ENCODE measurements at places on chromosomes 7 and 10. TPM values are rescaled to one million over a fixed set of nuclear protein-coding genes. Genes with fewer than 3 reads are reported as not detected.

- no peak for DNase-seq
These were observed 33.1 kb downstream of the SCRN1 start for GRCh38 chr7:29956487-29956836.

DNA sequence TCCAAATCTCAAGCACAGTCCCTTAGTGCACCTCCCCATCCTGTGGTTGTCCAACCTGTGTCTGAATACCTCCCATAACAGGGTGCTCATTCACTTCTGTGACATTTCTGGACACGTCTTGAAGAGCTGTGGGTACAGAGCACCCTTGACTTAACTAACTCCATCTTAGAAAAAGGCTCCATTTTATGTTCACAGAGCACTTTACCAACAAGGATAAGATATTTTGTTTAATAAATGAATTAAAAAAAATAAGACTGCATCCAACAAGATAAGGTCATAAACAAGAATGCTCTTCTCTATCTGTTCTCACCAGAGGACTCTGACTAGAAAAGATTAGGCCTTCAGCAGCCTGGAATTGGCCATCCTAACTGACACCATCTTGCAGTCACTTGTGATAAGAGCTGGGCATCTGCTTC, 335.2 kb upstream of the ZNF32 start:
- no peak for DNase-seq

- DNase-seq, result no peak
These were observed 6.5 kb downstream of the SAP25 start for GRCh38 chr7:100567031-100567730.

DNA sequence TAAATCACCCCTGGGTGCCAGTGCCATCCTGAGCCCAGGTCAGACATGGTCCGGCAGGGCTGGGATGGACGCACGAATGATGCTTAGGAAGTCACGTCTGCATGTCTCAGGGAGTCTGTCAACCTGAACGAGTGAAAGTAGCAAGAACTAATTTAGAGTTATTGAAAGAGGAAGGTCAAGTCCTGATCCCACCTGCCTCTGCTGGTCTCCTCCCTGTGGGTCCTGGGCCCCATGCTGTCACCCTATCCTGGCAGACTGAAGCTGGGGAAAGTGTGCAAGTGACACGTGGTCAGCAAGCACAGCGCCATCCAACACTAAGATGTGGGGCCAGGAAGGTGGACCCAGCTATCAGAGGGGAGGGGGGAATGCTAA, 26.1 kb upstream of the GRID1 start:
- no peak for DNase-seq

DNA sequence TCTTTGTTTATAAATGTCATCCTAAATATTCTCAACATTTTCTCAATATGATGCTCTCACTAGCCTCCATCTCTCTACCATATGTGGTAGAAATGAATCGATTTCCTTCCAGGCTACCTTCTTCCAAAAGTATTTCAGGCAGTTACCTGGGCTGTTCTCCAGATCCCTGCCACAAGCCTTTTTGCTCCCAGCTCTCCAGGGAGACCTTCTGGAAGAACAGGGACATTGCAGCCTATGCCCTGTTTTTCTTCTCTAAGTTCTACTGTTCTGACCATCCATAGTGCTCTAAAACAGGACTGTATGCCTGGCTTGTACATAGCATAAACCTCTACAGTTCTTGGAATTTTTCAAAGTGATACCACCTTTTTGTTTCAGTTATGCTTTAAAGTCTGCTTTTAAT, 552.8 kb downstream of the ANKRD7 start:
- DNase-seq, result no peak

DNA sequence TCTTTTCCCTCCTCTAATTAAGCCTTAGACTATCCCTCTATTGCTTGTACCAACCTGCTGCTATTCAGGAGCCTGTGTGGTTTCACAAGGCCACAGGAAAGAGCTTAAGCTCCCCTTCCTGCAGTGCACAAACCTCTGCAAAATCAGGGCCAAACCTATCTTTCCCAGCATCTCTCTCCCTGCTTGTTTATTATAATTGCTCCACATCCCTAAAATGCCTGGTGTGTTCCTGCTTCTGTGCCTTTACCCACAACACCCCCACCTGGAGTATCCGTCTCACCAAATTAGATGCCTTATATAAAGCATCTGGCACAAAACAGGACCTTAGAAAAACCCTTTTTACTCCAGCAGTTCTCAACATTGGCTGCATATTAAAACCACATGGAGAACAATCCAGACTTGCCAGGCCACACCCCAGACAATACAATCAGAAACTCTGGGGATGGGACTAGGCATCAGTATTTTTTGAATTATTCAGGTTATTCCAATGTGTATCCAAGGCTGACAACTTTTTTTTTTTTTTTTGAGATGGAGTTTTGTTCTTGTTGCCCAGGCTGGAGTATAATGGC, 16.7 kb downstream of the SEC31B start:
- no peak for DNase-seq

DNA sequence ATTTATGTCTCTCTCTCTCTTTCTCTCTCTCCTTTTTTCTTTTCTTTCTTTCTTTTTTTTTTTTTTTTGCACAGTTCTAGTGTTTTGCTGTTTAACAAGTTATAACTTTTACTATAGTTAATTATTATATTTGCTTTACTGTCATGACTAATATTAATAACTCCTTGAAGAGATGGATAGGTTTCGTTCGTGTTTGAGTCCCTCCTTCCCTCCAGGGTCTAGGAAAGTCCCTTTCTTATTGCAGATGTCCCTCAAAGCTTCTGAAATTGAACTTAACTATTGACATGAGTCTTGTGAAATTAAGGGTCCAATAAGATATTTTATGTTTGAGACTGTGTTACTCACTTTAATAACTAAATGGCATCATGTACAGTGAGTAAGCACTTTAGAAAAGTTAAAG, 131.4 kb downstream of the PLXDC2 start:
- DNase-seq, result no peak

- DNase-seq, result no peak
These were observed 62.2 kb downstream of the ARHGAP22 start for GRCh38 chr10:48542471-48543181.

DNA sequence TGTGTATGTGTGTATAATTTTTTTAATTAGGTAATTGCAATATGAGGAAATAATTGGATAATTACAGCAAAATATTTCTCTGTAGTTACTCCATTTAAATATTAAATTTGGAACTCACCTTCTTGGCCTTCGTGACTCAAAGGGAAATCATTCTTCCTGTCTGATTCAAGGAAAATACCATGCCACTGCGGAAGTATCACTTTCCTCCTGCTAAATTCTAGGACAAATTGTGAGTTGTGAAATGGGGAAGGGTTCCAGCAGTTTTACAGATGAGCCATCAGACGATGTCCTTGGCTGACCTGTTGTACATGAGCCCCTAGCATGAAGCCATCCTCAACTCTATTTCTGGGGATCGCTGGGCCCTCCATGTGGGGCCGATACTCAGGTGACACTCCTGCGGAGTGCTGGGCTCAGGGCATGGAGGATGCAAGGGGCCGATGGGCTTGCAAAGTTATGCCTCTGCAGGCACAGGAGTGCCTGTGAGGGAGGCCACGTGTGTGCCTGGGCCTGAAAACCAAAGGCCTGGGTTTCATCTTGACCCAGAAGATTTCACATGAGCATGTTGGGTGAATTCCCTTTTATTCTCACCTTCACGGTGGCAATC, 179.6 kb upstream of the TCERG1L start:
- no peak for DNase-seq

GDF10 gene
- total RNA-seq, result not detected

ICA1 gene
- 17.1 TPM for total RNA-seq

OR2A42 gene
- total RNA-seq, result not detected

SLF2 gene
- total RNA-seq, result 24.9 TPM

CACNA2D1 gene
- total RNA-seq, result 15.7 TPM
